Brain pericyte (primary cell): ENCODE measurements at places on chromosomes 4 and X.

GRCh38 chr4:147822128-147822527 lies 90.2 kb downstream of the ARHGAP10 start:
- DNase-seq, result no peak

DNA sequence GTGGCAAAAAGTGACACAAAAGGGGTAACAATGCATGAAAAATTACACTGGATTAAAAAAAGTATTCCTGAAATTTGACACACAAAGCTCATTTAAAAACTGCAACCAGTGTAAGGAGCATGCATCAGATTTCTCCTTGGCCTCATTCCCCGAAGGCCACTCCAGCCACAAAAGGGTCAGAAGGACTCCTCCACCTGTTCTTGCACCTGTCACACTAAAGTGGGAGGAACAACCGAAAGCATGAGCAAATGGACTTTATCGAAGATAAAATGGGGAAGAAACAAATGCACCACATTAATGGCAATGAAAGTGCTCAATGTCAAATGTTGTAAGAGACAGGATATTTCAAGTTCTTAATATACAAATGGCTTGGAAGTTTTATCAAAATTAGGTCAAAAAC lies 88.2 kb downstream of the ADGRA3 start:
- DNase-seq, result no peak

DNA sequence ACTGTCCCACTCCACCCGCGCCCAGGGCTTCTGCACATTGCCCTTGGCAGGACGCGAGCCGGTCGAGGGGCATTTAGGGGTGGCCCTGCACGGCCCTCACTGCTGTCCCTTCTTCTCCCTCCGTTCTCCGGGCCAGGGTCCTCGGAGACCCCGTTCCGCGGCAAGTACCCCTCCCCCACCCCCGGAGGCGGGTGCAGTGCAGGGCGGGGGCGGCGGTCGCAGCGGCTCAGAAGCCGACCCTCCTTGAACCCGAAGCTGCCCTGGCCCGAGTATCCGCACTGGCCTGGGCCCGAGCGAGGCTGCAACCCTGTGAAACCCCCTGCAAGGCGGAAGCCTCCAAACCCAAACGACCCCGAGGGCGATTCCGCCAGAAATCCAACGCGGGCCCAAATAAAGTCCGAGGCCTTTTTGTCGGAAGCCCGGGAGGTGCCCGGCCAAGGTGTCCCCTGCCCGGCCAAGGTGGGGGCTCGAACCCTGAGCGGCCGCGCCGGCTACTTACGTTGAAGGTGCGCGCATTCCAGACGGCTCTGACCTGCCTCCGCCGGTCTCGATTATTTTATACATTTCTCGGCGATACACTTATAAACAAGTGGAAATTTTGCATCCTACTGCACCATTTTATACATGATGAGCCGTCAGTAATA lies 53.1 kb upstream of the TMEM33 start:
- no peak for DNase-seq

DNA sequence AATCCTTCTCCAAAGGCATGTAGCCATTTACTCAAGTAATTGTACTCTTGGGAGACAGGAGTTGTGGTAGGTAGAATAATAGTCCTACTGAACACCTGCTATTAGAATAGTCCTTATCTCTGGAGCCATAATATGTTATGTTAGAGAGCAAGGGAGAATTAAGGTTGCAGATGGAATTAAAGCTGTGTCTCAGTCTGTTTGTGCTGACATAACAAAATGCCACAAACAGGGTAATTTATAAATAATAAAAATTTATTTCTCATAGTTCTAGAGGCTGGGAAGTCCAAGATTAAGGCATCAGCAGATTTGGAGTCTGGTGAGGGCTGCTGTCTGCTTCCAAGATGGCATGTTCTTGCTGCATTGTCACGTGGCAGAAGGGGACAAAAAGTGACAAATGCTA lies 24.2 kb upstream of the FRAS1 start:
- DNase-seq, result no peak

DNA sequence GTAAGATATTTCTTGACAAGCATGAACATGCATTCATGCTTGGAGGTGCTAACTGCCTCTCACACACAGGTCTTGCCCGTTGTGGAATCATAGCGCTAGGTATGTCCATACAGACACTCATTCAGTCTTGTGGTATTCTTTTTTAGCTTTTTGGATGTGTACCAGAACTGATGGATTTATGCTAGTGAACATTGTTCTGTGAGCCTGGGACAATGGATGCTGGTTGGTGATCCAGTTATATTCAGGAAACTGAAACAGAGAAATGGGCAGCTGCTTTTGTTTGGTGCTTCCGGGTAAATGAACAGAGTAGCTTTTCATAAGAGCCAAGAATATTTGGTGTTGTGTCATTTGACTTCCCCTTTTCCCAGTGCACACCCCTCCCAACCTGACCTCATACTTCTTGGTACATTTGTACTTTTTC lies 78.9 kb upstream of the SLC4A4 start:
- no peak for DNase-seq

DNA sequence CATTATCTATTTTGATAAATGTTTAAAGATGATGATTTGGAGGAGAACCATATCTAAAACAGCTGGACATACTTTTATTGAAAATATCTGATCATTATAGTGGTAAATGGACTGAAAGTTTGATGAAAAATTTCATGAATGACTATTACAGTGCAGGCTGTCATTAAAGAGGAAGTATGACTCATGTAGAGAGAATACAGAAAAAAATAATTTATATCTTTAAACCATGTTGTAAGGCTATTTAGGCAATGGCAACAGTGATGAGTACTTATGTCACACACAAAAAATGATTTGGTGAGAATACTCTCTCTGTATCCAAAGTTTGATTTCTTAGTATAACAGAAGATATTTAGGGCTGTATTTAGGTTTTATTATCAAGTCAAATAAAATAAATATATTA lies 3.9 kb upstream of the GLRB start:
- DNase-seq, result no peak

GRCh38 chr4:113613503-113613902 lies 148.0 kb downstream of the CAMK2D start:
- DNase-seq, result no peak

DNA sequence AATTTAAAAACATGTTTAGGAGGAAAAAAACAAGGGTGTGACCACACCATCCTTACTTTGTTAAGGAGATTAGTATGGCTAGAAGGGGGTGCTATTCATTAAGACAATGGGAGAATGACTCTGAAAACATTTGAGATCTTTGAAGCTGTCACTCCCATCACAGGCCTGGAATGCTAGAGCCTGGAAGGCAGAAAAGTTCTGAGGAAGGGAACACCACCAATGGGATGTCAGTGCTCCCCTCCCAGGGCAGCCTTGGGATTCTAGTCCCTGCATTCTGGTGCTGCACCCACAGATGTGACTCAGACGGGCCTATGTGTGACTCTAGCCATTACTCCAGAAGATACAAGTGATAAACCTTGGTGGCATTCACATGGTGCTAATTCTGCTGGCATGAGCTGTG lies 162.2 kb upstream of the ANXA10 start:
- DNase-seq, result no peak

DNA sequence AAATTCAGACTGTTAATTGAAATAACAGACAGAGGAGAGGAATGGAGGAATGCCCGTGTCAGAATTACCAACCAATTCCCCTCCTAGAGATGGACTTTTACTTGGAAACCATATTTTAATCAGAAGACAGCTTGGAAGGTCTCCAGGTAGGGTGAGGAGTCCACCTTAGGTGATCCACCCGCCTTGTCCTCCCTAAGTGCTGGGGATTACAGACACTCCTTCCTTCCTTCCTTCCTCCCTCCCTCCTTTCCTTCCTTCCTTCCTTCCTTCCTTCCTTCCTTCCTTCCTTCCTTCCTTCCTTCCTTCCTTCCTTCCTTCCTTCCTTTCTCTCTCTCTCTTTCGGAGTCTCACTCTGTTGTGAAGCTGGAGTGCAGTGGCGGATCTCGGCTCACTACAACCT lies 328.0 kb downstream of the RAPGEF2 start:
- DNase-seq, result no peak

DNA sequence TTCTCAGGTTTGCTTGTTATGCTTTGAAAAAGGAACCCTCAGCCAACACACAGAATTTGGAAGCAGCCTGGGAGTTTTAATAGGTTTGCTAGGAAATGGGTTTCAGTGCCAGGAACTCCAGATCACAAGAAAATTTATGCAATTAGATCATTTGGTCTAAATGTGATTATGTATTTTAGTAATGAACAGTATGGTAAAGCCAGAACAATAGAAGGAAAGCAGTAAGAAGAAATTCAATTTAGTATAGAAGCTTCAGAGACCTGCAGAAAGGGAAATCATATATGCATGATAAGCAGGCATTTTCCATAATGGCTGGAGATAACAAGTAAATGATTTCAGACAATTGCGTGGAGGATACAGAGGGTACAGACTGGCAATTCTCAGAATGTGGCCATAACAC lies 184.7 kb downstream of the KCNIP4 start:
- no peak for DNase-seq

GRCh38 chrX:154126101-154126500 lies 17.9 kb upstream of the OPN1LW start:
- DNase-seq, result no peak

- no peak for DNase-seq
These were observed 59.3 kb downstream of the RWDD4 start for GRCh38 chr4:183599690-183600089.

GRCh38 chr4:6322761-6323566 lies 53.3 kb downstream of the WFS1 start:
- DNase-seq, result no peak

GRCh38 chrX:123833387-123833786 lies 26.5 kb upstream of the XIAP start:
- no peak for DNase-seq

GRCh38 chr4:75477201-75477600 lies 37.0 kb downstream of the RCHY1 start:
- no peak for DNase-seq

DNA sequence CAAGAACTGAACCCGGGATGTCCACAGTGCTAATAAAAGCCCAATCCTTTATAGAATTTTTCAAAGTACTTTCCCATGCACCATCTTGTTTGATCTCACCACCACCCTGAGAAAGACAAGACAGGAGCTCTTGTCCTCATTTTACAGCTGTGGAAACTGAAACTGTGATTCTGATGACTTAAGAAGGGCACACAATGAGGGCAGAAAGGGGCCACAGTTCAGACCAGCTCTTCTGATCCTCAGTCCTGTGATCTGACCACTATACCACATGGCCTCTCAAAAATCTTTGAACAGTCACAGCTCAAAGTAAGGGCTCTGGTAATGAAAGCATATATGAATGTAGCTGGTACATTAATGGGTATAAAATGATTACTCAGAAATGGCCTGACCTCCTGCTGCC lies 127.3 kb upstream of the CPEB2 start:
- DNase-seq, result no peak

DNA sequence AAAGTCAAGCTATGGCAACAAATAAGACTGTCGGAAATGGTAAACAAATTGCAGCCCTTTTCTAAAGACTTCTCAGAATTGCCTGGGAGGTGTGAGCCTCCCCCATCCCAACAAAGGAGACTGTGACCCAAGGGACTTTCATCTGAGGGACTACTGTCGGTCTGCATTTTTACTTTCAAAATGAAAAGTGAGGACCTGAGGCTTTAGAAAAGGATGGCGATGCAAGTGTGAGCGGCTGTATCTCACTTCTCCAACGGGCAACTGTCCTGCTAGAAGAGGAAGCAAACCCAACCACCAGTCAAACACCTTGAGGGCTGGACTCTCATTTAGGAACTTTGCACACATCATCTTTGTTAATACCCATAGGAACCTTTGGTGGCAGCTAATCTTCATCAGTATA lies 62.6 kb upstream of the CLNK start:
- DNase-seq, result no peak

DNA sequence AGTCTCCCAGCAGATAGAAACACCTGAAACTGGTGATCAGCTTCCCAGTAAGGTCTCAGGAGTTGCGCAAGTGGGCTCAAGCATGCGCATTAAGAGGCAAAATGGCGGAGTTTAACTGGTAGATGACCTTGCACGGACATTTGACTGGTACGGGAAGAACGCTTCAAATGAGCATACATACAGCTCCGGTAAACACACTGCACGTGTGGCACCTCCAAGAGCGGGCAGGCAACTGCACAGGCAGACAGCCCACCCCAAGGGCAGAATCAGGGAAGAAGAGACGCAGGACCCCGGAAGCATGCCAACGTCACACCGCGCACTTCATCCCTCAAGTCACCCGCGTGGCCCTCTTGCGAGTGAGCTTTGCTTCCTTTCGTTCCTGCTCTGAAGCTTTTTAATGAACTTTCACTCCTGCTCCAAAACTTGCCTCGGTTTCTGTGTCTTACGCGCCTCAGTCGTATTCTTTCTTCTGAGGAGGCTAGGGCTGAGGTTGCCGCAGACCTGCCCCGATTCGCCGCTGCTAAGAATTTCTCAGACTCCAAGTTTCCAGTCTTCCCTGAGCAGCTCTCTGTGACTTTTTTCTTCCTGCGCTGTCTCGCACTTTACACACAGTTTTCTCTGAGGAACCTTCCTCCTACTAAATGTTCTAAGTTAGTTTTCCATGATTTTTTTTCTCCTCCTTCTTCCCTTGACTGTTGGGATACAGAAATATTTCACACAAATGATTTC lies 180.7 kb upstream of the ZFP42 start:
- no peak for DNase-seq

GRCh38 chr4:93018243-93018642 lies 714.5 kb downstream of the GRID2 start:
- no peak for DNase-seq

GRCh38 chr4:154741922-154742850 lies 1.6 kb upstream of the LRAT start:
- no peak for DNase-seq

DNA sequence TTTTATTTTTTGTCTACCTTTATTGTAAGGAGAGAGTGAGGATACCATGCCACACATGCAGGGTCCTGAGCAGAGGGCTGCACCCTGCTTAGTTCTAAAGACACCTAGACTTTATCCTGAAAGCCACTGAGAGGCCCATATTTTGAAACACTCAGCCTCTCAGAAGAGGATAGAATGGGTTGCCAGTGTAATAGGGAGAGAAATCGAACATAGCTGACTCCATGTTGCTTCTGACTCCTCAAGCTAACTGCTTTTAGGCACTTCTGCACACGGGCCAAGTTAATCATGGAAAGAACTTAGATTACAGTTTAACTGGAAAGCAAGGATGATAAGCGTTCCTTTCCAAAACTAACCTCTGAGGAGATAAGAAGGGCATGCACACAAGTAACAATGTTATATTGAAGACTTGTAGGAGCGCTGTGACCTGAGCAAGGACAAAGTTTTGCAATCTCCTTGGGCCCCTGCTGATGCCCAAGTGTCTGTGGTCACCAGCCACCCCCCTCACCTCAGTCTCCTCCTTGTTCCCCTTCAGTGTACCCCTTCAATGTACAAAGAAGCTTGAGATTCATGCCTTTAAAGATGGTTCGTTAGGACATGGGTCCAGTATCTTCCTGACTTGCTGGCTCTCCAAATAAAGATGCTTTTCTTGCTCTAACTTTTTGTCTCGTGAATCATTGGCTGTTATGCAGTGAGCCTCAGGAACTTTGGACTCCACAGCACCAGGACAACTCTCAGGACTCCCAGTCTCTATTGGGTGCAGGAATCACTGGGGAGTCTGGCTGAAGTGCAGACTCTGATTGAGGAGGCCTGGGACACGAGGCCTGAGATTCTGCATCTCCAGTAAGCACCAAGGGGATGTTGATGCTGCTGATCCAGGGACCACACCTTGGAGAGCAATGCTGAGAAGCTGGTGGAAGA lies 25.4 kb upstream of the CD99 start:
- DNase-seq, result no peak
